ENCODE measurements at places on chromosomes 13 and 19.

- no peak for DNase-seq
Observed at GRCh38 chr13:46160471-46161066, 21.4 kb downstream of the LCP1 start.

DNA sequence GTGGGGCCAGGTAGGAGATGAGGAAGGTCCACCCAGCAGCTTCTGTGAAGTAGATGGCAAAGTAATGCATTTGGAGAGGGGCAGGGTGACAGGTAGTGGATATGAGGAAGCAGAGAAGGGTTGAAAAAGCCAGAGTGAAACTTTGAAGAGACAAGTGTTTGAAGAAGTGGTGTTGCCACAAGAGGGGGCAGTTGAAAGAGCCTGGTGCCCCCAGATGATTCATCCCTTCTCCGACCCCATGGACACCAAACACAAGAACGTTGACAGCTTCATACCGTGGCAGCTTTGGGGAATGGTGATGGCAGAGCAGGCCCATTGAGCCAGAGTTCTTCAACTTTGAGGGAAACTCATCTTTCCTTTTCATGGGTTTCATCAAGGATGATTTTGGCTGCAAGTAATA is 19.9 kb downstream of the IFNL3 start:
- DNase-seq: no peak

DNA sequence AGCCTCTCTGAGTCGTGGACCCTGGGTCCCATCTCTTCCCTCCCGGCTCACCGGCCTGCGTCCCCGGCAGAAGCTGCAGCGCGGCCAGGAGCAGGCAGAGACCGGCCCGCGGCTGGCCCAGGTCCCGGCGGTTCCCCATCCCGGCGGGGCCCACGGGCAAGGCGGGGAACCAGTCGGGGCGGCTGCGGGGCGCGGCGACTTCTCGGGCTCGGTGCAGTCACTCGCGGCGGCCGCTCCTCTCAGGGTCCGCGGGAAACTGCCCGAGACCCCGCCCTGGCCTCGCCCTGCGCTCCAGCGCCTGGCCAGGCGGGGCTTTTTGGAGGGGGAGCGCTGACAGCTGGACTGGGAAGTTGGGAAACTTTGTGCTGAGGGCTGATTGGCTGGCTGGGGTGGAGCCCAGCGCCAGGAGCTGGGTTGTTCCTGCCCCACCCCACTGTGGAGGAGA is at the start of gene COL5A3:
TSS of gene COL5A3 (minus strand) at position 258 of the 445 bp plus-strand sequence. CDS start at position 139, 119 bp downstream.
- DNase-seq: no peak

DNA sequence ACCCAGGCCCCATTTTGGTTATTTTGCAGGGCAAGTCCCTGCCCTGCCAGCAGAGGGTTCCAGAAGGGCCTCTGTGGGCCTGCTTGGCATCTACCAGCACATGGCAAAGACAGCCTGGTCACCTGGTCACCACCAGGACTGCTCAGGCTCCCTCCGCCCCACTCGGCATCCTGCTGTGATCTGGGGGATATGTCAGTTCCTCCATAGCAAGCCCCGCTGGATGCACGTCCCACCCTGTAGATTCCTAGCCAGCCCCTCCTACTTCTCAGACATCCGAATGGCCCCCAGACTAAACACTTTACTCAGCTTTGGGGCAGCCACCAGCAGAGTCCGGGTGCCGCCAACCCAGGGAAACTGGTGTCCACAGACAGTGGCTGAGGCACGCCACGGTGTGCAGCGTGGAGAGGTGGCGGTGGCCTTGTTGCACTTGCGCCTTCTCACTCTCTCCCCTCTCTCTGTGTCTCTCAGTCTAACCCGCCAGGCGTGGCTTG is 31.8 kb upstream of the USE1 start:
- DNase-seq: no peak

- no peak for DNase-seq
Observed at GRCh38 chr13:26719356-26719945, 41.1 kb downstream of the GPR12 start.

GRCh38 chr19:31943191-31943661 is 402.2 kb upstream of the ZNF507 start:
- DNase-seq: no peak

GRCh38 chr13:111861319-111861718 is 205.6 kb upstream of the SOX1 start:
- no peak for DNase-seq

DNA sequence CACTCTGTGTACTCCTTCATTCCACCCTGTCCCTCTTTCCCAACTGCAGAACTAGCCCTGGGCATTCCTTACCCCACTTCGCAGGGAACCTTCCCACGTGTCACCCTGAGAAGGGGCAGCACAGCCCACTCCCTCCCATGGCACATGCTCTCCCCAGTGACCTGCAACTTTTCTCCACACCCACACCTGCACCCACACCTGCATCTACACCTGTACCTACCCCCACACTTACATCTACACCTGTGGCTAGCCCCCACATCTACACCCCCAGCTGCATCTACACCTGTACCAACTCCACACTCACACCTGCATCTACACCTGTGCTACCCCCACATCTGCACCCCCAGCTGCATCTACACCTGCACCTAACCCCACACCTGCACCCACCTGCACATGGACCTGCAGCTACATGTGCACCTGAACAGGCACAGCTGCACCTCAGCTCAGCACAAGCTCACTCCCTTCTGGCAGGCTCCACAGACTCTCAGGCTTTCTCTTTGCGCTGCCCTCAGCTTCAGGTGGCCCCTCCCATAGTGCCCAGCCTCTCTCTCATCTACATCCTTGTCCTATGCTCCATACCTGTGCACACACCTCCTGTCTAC is 234.1 kb downstream of the TUBA3C start:
- no peak for DNase-seq

DNA sequence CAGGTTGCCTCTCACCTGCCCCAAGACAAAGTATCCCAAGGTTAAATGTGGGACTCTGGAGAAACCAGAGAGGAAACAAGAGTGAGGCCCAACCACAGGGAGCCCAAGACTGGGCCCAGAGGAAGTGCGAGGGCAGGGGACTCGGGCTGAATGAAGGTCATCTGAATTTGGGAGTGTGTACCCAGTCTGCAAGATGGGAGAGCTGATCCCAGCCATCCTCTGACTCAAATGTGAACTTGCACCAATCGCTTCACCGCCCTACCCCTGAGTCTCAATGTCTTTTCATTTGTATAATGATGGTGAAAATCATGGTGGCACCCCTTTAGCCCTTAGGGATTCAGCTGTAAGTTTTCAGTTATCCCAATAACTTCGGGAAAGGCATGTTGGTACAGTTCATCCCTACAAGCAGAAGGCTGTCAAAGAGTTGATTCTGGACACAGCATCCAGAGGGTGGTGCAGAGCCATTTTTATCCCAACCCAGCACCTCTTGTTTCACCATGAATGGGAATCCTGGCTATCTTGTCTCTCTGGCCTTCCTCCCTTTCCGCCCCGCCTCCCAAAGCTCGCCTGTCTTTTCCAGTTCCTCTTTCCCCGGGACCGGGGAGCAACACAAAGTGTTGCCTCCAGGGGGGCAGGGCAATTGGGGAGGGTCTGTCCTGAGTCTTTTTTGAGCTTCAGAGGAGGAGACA is 123.4 kb downstream of the NUFIP1 start:
- no peak for DNase-seq

DNA sequence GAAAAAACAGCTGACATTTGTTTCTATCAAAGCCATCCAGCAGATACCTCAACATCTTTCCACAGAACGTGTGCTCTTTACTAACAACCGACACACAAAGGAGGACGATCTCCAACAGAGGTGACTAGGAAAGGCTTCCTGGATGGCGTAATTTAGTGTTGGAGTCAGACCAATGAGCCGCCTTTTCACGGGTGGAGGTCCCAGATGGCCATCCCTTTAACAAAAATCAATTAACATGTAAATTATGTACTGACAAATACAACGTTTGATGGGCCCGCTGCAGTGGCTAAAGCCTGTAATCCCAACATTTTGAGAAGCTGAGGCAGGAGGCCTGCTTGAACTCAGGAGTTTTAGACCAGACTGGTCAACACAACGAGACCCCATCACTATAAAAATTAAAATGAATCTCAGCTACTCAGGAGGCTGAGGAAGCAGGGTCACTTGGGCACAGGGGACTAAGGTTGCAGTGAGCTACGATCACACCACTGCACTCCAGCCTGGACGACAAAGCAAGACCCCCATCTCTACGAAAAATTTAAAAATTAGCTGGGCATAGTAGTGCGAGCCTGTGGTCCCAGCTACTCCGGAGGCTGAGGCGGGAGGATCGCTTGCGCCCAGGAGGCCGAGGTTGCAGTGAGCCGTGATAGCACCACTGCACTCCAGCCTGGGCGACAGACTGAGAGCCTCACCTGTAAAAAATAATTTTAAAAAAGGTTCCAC is 1.2 kb upstream of the DPY19L3 start:
- DNase-seq: no peak

- no peak for DNase-seq
Observed at GRCh38 chr19:27986299-27986698, 1226.7 kb downstream of the UQCRFS1 start.

- DNase-seq: no peak
Observed at GRCh38 chr13:32535115-32535514, 3.5 kb downstream of the N4BP2L2 start.

GRCh38 chr13:85997587-85997986 is 198.4 kb upstream of the SLITRK6 start:
- DNase-seq: no peak

DNA sequence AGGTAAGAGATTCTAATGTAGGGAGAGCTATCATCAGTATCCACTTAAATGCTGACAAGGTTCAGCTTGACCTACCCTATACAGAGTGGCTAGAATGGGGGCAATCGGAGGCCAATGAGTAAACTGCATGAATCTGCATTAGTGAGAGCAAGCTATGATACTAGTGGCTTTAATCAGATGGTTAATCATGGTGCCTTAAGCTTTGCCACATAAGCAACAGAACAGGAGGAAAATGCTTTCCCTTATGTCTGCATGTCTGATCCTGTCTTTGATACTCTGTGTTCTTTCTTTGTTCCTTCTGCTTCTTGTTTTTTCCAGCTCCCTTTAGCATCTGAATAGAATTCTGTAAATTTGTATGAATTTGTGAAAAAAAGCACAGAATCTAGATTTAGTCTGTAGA is 91.1 kb downstream of the WDFY2 start:
- no peak for DNase-seq

DNA sequence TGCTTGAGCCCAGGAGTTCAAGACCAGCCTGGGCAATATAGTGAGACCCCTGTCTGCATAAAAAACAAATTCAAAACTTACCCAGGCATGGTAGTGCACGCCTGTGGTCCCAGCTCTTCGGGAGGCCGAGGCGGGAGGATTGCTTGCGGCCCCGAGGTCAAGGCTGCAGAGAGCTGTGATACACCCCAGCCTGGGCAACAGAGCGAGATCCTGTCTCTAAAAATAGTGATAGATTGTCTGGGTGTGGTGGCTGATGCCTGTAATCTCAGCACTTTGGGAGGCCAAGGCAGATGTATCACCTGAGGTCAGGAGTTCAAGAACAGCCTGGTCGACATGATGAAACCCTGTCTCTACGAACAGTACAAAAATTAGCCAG is 4.0 kb upstream of the KLF16 start:
- no peak for DNase-seq

DNA sequence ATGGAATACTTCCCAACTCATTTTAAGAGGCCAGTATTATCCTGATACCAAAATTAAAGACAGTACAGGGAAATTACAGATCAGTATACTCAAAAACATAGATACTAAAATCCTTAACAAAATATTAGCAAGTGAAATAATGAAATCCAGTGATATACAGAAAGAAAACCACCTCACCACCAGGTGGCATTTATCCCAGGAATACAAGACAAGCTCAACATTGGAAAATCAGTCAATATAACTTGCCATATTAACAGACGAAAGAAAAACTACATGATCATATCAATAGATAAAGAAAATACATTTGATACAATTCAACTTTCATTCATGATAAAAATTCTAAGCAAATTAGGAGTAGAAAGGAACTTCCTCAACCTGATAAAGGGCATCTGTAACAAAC is 6.7 kb upstream of the GNA15 start:
- no peak for DNase-seq

DNA sequence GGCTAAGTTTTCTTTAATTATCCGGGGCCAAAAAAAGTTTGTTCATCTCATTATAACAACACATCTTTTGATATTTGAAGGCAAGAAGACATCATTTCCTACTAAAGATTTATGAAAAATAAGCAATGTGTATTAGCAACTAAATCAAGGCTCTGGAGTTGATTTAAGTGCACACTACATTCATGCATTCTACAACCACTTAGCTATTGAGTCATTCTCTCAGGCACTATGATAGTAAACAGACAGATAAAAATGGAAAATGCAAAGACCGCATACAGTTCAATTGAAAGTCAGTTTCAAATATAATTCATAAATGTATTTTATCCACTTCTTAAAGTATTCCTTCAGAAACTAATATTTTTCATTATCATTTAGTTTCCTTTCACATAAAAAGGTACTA is 1395.2 kb downstream of the PCDH9 start:
- no peak for DNase-seq

- DNase-seq: no peak
Observed at GRCh38 chr13:59766236-59766635, 397.5 kb downstream of the DIAPH3 start.

GRCh38 chr19:1947651-1948209 is 6.8 kb downstream of the CSNK1G2 start:
- DNase-seq: no peak

DNA sequence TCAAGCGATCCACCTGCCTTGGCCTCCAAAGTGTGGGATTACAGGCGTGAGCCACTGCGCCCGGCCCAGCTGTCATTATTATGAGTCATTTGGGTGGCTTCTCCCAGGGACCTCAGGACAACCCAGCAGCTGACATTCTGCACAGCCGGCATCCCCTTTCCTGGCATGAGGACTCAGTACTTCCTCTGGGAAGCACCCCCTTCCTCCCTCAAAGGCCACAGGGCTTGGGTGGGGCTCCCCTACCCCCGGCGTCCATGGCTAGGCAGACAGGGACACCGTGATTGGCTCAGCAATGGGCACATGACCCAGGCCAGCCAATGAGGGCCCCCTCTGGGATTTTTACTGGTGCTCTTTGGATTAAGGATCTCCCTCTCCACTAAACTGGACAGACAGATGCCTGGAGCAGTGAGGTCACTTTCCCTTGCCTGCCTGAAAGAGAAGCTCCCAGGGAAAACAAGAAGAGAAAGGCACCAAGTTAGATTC is 6.0 kb downstream of the KANK2 start:
- DNase-seq: no peak

DNA sequence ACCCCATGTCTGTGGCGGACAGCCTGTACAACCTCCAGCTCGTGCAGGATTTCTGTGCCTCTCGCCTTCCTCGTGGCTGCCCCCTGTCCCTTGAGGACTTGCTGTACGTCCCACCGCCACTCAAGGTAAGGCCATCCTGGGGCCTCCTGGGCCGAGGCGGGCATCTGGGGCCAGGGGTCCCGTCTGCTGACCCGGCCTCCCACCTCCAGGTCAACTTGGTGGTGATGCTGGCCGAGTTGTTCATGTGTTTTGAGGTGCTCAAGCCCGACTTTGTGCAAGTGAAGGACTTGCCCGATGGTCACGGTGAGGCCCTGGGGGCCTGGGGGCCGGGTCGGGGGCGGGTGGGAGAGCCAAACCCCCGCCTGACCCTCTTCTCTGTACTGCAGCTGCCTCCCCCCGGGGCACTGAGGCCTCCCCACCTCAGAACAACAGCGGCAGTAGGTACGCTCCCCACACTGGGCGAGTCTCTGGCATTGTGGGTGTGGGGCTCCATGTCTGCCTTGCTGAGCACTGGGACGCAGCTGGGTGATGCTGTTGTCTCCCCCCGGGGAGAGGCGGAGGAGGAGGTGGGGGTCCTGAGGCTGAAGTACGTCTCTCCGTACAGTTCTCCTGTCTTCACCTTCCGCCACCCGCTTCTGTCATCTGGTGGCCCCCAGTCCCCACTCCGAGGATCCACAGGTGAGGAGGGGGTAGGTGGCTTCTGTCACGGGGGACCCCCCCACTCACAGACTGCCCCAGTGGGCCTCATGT is 15.0 kb downstream of the CAMSAP3 start:
- no peak for DNase-seq
